ENCODE measurements at places on chromosomes 7 and 10.

DNA sequence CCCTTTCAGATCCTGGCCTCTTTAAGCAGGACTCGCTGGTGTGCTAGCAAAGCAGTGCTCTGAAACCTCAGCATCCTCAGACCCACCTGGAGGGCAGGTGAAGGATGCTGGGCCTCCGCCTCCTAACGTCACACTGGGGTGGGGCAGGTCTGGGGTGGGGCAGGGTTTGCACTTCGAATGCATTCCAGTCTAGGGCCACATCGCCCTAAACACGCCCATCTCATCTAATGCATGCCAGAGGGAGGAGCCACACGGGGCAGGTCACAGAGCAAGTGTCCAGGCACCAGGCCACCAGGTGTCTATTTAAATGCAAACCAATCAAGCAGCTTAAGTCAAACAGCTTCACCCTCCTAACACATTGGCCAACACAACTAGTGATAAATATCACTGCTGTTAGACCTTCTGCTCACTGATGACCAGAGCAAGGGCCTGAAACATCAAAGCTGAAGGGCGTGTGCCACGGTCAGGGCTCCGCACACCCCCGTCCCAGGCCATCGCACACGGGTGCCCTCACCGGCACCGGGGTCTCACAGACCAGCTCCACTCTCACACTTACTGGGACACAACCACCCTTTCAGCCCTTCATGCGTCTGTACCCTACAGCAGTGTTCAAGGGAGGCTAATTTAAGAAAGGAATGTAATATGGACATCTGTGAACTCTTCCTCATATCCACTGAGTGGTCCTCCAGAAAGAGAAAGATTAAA lies 47.1 kb downstream of the DIP2C start:
- DNase-seq, result no peak

- no peak for DNase-seq
These were observed 23.2 kb downstream of the RNF216 start for GRCh38 chr7:5758286-5758685.

DNA sequence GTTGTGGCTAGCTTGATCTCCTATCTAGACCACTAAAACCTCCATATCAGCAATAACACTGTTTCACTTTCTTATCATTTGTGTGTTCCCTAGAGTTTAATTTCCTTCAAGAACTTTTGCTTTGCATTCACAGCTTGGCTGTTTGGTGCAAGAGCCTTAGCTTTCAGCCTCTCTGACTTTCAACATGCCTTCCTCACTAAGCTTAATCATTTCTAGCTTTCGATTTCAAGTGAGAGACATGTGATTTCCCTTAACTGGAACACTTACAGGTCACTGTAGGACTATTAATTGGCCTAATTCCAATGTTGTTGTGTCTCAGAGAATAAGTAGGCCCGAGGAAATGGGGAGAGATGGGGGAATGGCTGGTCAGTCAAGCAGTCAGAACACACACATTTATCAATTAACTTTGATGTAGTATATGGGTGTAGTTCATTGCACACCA lies 10.6 kb upstream of the BPGM start:
- DNase-seq, result no peak

GRCh38 chr10:113158183-113158582 lies 208.1 kb downstream of the TCF7L2 start:
- no peak for DNase-seq

DNA sequence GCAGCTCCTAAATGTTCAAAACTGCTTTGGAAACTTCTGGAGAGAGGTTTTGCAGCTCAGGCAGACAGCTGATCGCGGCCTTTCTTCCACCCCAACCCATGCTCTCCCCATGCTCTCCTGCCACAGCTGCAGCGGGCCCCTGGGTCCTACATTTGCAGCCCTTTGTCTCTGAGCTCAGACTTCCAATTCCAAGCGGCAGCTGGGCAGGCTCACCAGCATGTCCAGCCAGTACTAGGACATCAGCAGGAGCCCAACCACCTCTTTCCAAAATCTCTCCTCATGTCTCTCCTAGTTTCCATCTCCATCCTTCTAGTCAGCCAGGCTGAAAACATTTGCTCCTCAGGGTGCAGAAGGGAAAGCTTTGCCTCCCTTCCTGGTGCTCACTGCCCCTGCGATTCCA lies 6.0 kb downstream of the LEP start:
- no peak for DNase-seq

DNA sequence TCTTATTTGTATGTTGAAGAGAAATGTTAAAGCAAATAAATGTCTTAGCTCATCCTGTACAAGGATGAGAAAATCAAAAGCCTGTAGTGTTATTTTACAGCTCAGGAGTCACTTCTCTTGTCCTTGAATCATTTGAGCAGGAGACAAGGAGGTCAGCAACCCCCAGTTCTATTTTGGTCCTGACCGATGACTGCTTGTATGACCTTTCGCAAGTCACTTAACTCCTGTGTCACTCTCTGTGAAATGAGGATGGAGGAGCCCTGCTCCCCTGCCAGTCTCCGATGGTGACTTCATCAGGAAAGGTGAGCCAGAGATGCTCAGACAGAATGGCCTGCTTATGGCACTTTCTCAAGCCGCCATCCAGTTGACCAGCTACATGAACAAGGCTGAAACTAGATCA lies 101.0 kb downstream of the CELF2 start:
- DNase-seq, result no peak

GRCh38 chr10:58258977-58259692 lies 8.6 kb downstream of the IPMK start:
- no peak for DNase-seq

- DNase-seq, result no peak
These were observed 241.7 kb downstream of the TMEM26 start for GRCh38 chr10:61211468-61211867.

DNA sequence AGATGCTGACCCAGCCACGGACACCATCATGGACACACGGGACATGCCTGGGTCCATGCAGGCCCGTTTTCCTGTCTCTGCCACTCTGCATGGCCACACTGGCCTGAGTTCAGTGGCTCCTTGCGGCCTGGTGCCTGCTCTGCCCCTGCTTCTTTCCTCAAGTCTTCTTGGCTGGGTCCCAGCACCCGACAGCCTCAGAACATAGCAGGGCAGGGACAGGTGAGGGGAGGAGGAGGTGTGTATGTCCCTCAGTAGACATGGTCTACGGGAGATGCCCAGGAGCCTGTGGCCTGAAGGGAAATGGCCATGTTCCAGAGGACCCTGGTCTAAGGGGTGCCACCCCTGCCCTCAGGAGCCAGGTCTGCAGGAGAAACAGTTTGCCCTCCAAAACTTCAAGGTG lies 2.2 kb upstream of the AQP1 start:
- DNase-seq, result no peak

- no peak for DNase-seq
These were observed 32.6 kb upstream of the ADCYAP1R1 start for GRCh38 chr7:31019509-31019908.

DNA sequence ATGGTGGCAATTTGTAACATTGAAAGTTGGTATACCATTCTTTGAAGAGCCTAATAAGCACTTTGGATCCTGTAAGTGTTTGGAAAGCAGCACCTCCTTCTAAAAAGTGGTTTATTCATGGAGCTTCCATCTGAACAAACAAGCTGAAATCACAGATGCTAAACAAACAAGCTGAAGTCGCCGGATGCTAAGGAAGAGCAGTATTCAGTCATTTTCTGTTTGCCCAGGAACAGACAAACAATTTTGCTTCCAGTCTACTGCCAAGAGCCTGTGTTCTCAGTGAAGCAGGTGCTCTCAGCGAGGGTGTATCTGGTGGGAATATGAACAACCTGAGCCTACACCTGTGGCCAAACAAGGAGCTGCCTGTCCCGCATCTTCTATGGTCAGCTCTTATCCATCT lies 6.3 kb downstream of the COL28A1 start:
- DNase-seq, result no peak

- DNase-seq, result no peak
These were observed 156.8 kb upstream of the FRMD4A start for GRCh38 chr10:14487488-14487883.

GRCh38 chr7:27899601-27900000 lies 159.6 kb downstream of the TAX1BP1 start:
- DNase-seq, result peak; percentile 23

GRCh38 chr10:98638920-98639319 lies 192.2 kb upstream of the HPS1 start:
- no peak for DNase-seq

GRCh38 chr7:145263886-145264285 lies 428.0 kb upstream of the TPK1 start:
- DNase-seq, result no peak

DNA sequence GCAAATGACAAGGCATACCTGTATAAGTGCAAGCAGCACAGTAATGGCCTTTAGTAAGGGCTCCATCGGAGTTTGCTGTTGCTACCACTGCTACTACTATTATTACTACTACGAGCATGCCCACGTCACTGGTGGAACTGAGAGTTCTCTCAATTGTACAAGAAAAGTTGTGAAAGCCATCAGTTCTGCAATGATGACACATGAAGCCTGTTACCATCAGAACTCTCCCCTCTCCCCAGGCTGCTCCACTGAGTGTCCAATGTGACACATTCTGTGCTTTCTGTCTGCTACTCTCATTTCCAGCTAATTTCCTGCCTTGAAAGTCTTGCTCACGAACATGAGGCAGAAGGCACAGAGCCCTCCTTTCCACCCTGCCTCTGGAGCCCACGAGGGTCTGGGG lies 263.2 kb upstream of the MGMT start:
- DNase-seq, result no peak

DNA sequence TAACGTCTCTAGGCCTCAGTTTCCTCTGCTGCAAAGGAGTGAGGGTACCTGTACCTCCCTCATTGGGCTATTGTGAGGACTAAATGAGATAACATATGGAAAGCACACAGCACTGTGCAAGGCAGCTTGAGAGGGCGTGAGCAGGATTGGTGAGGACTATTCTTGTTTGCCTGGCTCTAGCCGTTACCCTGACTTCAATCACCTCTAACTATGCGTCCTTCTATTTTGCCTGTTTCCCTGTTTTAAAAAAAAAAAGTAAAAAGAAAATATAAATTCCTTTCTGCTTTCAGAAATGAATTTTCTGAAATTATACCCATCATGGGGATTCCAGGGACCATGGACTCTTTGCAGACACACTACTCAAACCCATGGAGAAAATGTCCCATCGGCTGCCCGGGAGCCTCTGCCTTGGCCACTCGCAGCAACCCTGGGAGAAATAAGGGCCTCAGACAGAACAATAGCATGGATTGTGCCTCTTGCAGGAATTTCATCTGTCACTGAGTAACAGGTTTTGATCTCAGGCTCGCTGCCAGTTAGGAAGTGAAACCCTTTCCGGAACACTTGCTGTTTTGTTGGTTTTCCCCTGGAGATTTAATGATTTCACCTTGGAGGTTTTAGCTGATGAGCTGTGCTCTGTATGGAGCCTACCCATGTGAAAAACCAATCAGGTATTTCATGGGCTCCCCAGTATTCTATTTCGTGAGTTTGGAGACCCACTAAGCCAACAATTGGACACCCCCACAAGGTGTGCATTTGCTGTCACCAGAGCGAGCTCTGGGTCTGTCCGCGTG lies 55.6 kb downstream of the STEAP1B start:
- no peak for DNase-seq

- no peak for DNase-seq
These were observed 34.1 kb upstream of the MKI67 start for GRCh38 chr10:128160297-128160711.

GRCh38 chr10:62199584-62199983 lies 69.1 kb downstream of the RTKN2 start:
- no peak for DNase-seq

GRCh38 chr7:158547817-158548216 lies 39.8 kb downstream of the PTPRN2 start:
- no peak for DNase-seq

- DNase-seq, result no peak
These were observed 217.1 kb upstream of the GHITM start for GRCh38 chr10:83921984-83922860.

GRCh38 chr10:79146611-79147130 lies 77.9 kb downstream of the ZMIZ1 start:
- no peak for DNase-seq

DNA sequence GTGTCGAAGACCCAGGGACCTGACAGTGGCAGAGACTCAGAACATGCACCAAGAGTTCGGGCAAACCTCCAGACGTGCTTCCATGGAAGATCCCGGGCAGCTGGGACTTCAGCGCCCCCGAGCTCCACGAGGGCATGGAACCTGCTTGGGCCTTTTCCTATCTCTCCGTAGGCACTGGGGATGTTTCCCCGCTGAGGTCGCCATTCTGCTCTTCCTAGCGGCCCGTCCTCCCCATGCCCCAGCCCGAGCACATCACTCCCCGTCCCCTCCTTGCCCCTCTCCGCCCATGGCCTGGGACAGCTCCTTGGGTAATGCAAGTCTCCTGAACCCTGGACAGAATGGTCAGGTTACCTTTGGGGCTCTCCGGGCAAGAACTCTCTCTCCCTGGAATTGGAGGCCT lies 32.3 kb upstream of the SHH start:
- no peak for DNase-seq

- DNase-seq, result no peak
These were observed 7.9 kb upstream of the ZNF746 start for GRCh38 chr7:149505551-149505950.

- DNase-seq, result no peak
These were observed 39.4 kb upstream of the PRSS1 start for GRCh38 chr7:142709921-142710320.

DNA sequence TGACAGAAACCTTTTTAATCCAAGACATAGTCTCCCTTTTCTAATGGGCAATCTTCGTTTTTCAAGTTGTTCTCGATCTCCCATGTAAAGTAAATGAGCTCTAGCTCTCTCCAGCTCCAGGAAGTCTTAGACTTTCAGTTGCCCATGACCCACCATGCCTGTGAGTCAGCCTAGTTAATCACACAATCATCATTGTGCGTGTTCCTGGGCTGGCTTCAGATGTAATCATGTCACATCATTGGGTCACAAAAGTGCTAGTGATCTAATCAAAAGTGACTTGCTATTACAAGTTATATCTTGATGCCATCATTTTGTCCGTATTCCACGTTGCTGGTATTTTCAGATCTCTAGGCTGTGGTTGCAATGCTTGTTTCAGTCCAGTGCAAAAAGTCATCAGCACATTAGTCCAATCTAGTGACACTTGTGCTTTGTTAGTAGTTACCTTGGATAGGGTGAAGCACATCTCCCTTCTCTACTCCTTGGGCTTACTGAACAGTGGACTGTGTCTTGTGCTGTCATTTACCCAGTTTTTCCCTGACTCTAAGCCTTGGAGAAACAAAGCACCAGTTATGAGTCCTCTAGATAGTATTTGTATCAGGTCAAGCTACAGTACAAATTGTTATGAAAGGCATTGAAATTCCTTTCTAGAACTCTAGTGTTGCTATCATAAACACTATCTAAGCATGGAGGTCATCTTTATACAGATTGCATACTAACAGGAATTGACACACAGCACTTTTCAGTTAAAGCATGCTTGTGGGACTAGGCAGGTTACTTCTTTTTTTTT lies 316.6 kb downstream of the GFRA1 start:
- no peak for DNase-seq

GRCh38 chr10:108450280-108450679 lies 1285.8 kb upstream of the SORCS1 start:
- no peak for DNase-seq

- DNase-seq, result no peak
These were observed 118.0 kb downstream of the WDFY4 start for GRCh38 chr10:48802611-48803071.

Measured in stimulated activated CD8-positive, alpha-beta memory T cell treated with anti-CD3 and anti-CD28 coated beads, Interleukin-15, amount 100 ng/mL, for 48 hours (primary cell).